ENCODE measurements at places on chromosomes 2 and 18.

GRCh38 chr2:37684809-37685208, 13.4 kb upstream of the CDC42EP3 start:
- no peak for DNase-seq

DNA sequence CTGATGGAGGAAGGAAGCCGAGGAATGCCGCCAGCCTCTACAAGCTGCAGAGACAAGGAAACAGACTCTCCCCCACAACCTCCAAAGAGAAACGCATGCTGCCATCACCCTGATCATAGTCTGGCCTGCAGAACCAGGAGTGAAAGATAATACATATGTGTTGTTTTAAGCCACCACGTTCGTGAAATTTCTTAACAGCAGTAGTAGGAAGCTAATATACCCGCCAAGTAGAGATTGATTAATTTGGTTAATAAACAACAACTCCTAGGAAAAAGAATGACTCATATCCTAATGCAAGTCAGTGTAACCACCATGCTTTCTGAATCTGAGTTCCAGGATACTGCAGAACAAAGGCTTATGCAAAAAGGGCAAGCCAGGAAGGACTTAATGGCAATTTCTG, 36.6 kb downstream of the LONRF2 start:
- DNase-seq, result no peak

DNA sequence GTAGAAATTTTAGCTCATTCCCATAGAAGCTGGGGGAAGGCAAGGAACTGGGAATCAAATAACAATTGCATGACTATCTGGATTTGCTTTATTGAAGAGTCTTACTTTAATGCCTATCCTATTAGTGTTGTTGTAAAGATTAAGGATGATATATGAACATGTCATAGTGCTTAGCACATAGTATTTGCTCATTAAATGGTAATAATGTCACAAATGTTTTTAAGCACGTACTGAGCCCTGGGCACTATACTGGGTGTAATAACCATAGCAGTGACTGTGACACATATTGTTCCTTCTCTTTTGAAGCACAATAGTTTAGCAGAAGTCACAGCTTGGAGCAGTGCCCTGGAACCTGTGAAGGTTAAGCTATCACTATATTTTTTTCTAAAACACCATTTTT, 47.2 kb upstream of the DTNB start:
- DNase-seq, result no peak

DNA sequence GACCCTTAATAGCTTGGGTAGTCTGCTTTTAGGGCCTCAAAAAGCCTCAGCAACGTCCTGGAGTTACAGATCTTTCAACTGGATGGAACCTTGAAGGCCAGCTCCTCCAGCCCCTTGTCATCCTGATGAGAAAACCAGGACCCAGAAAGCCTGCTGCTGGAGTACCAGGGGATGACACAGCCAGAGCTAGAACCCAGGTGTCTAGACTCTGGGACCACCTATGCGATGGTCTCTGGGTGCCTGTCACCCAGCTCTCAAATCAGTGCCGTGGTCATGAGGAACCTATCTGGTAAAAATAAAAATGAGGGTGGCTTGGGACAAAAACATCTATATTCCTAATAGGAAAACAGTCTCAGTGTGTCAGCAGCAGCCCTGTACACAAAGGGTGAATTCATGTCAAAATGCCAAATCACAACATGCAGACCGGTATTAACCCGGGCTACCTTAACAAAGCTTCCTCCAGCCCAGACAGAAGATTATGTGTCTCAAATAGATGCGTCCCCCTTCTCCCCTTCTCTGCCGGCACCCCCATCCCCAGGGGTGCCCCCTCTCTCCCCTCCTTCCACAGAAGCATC, 28.5 kb downstream of the SMAD7 start:
- DNase-seq, result no peak

- no peak for DNase-seq
These were observed 731.9 kb upstream of the SALL3 start for GRCh38 chr18:78247615-78248289.

DNA sequence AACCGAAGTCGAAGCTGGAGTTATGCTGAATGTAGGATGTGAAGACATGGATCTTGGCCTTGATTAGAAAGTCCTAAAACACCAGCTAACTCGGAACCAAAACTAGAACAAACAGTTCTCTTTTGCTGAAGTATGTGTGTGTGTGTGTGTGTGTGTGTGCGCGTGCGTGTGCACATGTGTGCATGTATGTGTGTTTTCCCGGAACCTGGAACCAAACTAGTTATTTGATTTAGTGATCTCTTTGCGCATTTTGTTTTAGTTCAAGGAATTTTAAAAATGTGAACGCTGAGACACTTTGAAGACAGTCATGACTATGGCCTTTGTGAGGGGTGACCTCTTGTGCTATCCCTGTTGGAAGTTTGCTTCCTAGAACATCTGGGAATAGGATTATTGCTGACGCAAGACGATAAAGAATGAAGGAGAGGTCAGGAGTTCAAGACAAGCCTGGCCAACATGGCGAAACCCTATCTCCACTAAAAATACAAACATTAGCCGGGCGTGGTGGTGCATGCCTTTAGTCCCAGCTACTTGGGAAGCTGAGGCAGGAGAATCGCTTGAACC, 23.8 kb downstream of the FHL2 start:
- no peak for DNase-seq

- peak; percentile 16 for DNase-seq
These were observed 128.0 kb downstream of the ARL4C start for GRCh38 chr2:234368861-234369261.
